ENCODE measurements at places on chromosomes 1 and 21. TPM values are rescaled to one million over a fixed set of nuclear protein-coding genes. Genes with fewer than 3 reads are reported as not detected.

ERRFI1 gene
- 310 TPM for total RNA-seq

MECR gene
- 20.7 TPM for total RNA-seq

LRRC53 gene
- not detected for total RNA-seq

FCRL4 gene
- not detected for total RNA-seq

IL19 gene
- not detected for total RNA-seq

ERI3 gene
- total RNA-seq: 29.4 TPM

GBP7 gene
- not detected for total RNA-seq

Data from subcutaneous adipose tissue (tissue), 4 donors.